ENCODE measurements at places on chromosomes 16 and 17.

GRCh38 chr16:88994695-88995094, 17.7 kb upstream of the CBFA2T3 start:
- no peak for DNase-seq

DNA sequence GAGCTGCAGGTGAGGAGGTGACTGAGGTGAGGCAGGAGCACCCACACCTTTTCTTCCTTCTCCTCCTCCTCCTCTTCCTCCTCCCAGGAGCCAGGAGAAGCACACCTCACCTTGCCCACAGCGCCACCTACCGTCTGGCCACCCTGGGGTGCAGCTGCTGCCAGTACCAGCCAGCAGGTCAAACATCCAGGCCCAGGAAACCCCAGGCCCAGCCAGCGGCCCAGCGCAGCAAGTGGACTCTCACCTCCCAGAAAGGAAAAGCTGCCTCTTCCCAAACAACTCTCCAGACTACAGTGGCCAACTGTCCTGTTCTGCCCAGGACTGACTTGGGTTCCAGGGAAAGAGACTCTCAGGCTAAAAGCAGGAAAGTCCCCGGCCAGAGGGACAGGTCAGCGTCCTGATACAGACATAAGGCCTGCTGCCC, 22.7 kb downstream of the PEMT start:
- DNase-seq, result peak; percentile 76

DNA sequence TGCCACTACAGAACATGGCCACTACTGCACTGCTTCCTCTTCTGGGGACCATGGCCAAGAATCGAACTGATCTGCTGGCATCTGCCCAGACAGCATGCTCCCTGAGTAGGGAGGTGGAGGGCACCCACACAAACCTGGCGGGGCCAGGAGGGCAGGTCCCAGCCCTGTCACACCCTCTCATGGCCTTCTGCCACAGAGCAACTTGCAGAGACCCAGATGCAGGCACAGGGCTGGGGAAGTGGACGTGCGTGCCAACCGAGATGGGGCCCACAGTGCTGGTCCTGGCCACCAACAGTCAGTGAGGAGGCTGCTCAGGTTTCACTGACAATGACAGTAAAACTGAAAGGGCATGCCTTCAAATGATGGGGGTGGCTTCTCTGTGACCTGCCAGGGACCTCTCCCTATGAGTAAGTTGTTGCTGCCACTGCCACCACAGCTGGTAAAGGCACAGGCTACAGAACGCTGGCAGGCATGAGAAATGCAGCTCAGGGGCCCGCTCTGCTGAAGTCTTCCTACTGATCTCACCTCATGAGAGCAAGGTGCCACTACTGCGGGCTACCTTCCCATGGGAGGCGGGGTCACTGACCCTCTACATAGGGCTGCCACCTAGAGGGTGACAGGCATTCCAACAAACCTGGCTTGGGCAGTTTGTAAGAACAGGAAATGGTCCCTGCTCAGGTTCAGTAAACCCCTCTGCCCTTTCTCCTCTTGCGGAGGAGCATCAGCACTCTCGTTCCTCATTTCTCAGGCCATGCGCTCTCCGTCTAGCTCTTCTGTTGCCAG, 15.5 kb downstream of the HIC1 start:
- peak; percentile 86 for DNase-seq

DNA sequence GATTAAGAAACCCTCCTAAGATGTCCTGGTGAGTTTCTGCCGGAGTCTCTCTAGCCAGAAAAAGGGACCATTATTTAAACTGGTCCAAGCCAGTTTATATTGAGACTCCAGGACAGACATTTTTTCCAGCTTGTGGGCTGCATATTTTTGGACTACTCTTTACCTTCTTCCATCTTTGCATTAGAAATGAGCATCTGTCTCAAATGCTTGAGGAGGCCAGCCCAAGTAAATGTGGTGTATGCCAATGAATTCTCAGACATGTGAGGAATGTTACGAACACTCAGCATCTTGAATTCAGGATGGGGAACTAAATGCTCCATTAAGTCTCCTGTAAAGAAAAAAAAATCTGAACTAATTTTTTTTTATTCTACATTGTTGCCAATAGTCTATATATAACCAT, 18.4 kb downstream of the TUBD1 start:
- DNase-seq, result no peak

GRCh38 chr17:28925912-28926365, 23.1 kb upstream of the DHRS13 start:
- no peak for DNase-seq

GRCh38 chr16:28951410-28951943, 740 bp downstream of the NFATC2IP start:
- no peak for DNase-seq

DNA sequence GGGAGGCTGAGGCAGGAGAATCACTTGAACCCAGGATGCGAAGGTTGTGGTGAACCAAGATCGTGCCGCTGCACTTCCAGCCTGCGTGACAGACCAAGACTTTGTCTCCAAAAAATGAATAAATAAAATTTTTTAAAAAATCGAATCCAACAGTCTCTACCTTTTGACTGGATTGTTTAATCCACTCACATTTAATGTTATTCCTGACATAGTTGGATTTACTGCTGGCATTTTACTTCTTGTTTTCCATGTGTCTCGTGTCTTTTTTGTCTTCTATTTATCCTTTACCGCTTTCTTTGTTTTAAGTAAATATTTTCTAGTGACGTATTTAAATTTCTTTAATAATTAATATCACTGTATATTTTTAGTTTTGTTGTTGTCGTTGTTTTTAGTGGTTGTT, 5.4 kb upstream of the CES4A start:
- DNase-seq, result no peak

- peak; percentile 59 for DNase-seq
Measured at GRCh38 chr17:7132511-7133094, 18.0 kb upstream of the ASGR2 start.

DNA sequence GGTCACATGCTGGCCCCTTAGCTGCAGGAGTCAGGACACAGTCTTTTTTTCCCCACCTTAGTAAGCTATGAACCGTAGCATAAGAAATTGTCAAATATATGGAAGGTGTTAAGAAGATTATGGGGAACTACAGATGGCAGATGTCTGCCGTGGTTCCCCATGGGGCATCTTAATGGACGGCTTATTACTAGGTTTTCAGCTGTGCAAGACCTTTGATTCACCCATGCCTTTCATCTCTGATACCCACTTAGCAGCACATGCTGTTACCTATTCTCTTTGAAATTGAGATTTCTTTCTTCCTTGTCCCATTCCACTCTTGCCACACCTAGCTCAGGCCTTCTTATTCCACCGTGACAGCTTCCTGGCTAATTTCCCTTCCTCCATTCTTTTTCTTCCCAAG, 70.7 kb downstream of the RPTOR start:
- no peak for DNase-seq

DNA sequence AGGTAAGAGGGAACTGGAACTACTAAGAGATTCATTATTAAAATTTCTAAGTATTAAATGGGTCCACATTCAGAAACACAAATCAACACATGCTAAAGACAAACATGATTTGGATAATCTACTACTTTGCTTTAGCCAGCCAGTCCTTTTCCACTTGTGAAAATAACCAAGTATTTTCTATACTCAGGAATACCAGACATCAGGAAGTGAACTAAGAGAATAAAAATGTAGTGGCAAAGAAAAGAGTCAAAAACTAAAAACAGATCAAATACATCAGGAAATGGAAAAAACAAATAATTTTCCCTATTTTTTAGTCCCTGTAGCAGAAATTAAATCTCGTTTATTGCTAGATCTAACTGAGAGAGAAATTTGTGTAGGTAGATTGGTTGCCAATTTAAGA, 78.0 kb downstream of the MYO1D start:
- no peak for DNase-seq

DNA sequence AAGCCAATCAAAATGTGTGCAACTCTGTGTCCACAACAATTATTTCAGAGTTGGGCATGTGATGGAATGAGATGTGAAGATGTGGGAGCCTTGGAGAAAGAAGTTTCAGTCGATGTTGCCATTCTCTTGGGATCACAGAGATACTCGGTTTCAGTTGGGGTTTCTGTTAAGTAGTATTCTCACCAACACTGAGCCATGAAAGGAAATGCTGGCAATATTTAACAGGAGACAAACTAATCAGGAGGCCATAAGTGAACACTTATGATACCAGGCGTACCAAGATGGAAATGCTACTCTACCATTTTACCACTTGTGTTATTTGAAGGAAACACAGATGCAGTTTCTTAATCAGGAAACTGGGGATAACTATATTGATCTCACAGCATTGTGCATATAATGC, 53.3 kb upstream of the NUDT7 start:
- DNase-seq, result no peak

- peak; percentile 64 for DNase-seq
Measured at GRCh38 chr17:29115961-29116803, 64.0 kb downstream of the MYO18A start.

GRCh38 chr17:44747566-44747965, 11.2 kb upstream of the ADAM11 start:
- no peak for DNase-seq

- DNase-seq, result no peak
Measured at GRCh38 chr16:89210165-89210903, 7.2 kb upstream of the ZNF778 start.

GRCh38 chr17:58232707-58233156, 5.7 kb upstream of the LPO start:
- DNase-seq, result peak; percentile 41

GRCh38 chr17:21211825-21212479, 2.0 kb downstream of the TMEM11 start:
- no peak for DNase-seq

- no peak for DNase-seq
Measured at GRCh38 chr16:46970089-46970488, 3.4 kb downstream of the DNAJA2 start.

- no peak for DNase-seq
Measured at GRCh38 chr17:42692489-42692888, 10.2 kb downstream of the CNTNAP1 start.

DNA sequence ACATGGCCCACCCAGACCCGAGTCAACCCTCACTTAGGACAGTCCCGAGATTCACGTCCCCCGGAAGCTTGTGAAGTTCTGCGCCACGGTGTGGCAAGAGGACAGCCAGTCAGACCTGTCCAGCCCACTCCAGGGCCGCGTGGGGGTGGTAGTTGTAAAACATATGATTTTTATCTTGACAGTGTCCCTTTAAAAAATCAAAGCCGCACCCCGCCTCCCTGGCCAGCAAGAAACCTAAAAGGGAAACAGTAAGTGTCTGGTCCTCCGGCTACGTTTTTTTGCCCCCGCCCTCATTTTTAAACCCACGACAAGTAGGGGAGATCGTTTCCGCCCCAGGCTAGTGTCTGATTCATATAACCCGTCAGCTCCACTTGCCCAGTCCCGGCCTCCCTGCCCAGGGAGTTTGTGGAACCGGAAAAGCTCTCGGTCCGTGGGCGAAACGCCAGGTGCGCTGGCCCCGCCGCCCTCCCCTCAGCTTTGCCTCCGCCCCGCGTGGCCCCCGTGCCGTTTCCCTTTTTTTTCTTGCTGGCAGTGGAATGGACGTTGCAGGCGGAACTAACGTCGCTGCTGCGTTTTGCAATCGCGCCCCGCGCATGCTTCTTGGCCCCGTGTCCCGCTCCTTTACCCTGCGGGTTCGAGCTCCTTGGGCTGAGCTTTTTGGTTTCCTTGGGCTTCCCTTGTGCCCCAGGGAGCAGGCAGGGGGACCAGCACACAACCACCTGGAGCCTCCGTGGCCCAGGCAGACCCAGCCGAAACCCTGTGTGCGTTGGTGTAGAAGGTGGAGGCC, 13.3 kb upstream of the NUDT16L1 start:
- no peak for DNase-seq

DNA sequence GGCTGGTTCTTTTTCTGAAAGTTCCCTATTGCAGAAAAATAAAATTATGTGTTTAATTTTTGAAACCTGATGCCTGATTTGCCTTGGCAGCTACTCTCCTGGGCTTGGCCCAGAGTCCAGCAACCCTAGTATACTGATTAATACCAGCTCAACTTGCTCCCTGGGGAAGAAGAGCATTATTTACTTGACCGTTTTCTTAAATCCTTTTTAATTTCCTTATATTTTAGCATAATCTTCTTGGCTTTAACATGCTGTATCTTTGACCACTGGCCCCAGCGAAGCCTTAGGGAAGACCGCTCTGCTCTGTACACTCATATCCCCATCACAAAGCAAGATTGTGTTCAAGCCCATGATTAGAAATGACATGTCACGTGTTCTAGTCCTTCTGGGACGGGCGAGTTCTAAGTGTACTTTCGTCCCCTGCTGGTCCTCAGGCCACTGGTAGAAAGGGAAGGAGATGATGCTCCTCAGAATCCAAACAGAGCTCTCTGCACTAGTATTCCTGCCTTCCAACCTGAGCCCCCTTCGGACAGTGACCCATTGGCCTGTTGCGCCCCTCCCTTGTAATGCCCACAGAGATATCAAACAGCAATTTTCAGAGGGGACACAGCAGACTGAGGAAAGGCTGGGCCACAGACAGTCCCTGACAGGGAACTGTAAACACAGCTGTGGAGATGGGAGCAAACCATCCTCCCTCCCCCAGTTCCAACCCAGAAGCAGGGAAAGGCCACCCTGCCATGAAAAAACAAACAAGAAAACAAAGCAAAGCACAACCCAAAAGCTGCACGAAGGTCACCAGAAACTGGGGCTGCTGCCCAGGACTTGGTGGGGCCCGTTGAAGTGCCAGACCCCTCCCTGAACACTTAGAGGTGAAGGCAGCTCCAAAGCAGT, 4.3 kb upstream of the EZH1 start:
- DNase-seq, result no peak

DNA sequence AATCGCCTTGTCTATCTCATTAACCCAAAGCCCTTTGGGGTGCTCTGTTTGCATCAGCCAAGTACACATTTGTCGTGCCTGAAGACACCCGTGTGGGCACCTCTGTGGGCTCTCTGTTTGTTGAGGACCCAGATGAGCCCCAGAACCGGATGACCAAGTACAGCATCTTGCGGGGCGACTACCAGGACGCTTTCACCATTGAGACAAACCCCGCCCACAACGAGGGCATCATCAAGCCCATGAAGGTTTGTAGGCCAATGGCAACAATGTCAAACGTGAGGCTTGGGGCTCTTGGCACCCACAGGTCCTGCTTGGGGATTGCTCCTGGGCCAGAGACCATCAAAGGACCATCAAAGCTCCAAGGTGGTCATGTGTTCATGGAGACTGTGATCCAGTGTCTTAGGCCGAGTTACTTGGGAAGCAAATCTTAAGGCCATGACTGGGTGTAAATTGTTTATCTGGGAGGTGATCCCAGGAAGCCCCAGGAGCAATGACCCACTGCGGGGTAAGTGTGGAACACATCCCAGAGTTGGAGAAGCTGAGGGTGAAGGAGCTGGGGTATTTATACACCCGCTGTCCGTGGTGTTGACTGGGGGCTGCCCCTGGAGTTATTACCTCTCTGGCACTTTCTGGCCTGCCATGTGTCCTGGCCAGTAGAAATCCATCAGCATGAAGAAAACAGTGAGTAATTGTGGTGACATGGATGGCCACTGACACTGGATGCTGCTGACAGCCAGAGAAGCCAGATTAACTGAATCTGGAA, 24.0 kb downstream of the CDH5 start:
- DNase-seq, result no peak
